ENCODE measurements at places on chromosomes 16 and 17.

DNA sequence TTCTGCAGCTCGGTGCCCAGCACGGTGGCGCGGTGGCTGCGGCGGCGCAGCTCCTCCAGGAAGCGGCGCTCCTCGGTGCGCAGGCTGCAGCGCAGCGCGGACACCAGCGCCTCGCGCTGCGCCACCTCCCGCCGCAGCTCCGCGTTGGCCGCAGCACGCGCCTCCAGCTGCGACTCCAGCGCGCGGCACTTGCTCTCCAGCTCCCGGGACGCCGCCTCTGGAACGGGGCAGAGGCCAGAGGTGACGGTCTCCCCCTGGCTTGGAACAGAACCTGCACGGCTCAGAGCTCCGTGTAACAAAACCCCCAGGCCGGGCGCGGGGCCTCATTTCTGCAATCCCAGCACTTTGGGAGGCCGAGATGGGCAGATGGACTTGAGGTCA, 13.2 kb upstream of the CLUH start:
- peak; percentile 57 for DNase-seq

GRCh38 chr16:27322858-27323780, 9.3 kb downstream of the IL4R start:
- no peak for DNase-seq

- DNase-seq = no peak
These were observed 114.7 kb downstream of the IRX5 start for GRCh38 chr16:55045329-55045728.

DNA sequence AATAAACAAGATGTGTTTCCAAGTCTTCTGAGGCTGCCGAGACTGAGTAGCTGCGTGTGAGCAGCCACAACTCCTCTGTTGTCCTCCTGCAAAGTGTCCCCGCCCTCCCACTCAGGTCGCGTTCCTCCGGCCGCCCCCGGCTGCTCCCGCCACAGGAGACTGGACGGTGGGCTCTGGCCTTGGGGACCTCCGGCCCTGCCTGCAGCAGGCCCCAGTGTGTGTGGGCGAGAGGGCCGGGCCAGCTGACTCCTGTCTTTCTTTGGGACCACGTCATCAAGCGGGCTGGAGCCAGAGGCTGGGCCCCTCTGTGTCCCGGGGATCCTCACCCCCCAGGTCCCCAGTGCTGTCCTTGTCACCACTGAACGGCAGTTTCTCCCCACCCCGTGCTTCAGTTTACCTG, 175.3 kb downstream of the NPIPB11 start:
- DNase-seq = no peak

DNA sequence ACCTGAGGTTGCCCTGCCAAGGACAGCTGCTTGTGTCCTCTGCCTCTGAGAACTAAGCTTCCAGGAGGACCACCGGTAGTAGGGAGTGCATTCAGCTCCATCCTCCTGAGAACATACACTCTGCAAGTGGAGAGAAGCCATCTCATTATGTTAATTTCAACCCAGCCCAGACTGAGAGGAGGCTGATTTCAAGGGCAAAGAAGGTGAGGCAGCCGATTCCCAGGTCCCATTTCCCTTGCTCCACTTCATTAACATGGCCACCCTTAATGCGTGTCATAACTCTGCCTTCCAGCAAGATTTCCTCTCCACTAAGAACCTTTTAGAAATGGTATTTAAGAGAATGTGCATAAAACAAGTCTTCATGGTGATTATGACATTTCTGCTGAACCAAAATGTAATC, 72.5 kb downstream of the CDH13 start:
- DNase-seq = no peak

- DNase-seq = peak; percentile 60
These were observed 112.0 kb upstream of the SMURF2 start for GRCh38 chr17:64773836-64774761.

DNA sequence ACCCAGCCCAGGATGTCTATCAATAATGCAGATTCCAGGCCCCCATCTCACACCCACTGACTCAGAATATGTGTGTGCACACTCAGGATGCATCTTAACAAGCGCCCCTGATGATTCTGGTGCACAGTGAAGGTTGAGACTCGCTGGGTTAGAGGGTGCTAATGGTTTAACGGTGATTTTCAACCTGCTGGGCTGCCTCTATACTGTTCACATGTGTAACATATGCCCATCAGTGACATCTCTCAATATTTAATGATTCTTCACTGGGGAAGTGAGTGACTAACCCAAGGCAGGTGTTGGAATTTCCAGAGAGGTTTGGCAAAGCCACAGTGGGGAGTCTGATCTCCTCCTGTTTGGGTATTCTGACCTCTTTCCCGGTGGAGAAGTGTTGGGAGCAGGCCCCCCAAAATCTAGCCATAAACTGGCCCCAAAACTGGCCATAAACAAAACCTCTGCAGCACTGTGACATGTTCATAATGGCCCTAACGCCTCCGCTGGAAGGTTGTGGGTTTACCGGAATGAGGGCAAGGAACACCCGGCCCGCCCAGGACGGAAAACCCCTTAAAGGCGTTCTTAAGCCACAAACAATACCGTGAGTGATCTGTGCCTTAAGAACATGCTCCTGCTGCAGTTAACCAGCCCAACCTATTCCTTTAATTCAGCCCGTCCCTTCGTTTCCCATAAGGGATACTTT, 4.1 kb upstream of the DOC2B start:
- no peak for DNase-seq

- no peak for DNase-seq
These were observed 6.3 kb downstream of the CCDC102A start for GRCh38 chr16:57530104-57530521.

DNA sequence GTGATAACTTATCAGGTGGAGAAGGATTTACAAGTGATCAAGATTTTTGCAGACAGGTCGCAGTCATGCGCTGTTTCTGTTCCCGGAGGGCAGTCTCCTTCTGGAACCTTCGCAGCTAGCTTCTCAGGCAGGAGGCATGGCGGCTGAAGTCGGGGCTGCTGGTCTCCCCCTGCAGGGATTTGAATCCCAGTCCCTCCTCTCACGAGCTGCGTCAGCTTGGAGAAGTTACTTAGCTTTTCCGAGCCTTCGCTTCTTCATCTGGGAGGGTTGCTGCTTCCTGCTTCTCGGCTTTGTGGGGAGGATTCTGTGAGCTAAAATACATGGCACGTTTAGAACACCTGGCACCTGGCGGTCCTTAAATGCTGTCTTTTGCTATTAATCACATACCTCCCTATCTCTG, 287.8 kb upstream of the FOXF1 start:
- no peak for DNase-seq

GRCh38 chr16:23868136-23868535, 32.4 kb downstream of the PRKCB start:
- no peak for DNase-seq

DNA sequence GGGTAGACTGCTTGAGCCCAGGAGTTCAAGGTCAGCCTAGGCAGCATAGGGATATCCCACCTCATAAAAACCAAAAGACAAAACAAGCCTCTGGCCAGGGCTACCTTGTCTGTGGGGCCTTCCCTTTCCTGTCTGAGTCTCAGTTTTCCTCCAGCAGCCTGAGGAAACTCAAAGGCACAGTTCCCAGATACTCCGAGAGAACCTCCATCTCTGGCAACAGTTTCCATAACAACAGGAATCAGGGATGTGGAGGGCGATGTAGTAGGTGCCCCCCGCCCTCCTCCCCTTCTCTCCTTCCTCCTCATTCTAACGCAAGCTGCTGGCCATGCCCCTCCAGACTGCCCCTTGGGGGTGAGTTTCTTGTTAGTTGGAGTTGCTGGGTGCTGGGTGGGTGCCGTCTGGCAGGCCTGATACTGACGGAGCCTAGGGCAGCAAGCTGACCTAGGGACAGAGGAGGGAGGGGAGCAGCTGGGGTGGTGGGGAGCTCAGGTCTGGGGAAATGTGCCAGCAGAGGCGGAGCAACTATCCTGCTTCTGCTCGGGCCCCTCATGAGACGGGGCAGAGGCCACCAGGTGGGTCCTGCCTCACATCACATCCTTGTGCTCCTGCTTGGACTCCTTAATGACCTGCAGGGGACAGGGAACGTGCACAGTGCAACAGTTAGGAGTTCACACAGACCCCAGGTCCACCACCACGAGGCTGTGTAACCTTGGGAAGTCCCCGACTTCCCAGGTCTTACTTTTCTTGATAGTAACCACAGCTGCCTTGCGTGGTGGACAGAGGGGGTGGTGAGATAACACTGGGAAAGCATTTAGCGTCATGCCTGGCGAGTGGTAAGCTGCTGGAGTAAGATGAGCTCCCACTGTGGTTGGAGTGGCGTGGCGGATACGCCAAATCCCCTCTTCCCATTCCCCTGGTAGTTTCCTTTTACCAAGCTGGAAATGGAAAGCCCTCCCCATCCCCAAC, 7.8 kb upstream of the EFTUD2 start:
- DNase-seq = no peak

DNA sequence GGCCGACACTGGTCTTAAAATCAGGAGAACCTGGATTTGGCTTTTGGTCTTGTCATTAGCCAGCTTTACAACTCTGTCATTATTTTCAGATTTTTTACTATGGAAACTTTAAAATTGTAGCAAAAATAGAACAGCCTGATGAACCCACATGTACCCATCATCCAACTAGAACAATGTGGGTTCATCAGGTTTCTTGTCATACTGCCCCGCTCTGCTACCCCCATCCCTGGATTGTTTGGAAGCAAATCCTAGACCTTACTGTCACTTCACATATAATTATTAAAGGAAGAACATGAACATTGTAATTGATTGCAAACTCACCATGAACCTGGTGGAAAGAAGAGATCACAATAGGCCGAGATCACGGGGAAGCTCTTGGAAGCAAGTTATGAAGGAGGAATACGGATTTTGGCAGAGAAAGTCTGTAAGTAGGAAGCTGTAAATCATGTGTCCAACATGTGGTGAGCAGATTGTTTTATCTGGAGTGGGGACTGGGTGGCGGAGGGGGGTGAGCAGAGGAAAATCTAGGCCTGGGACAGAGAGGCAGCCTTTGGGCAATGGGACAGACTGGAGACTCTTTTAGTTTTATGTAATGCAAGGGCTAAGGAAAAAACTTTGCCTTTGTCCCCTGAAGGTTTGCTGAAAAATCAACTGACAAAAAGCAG, 67.0 kb downstream of the PITPNC1 start:
- DNase-seq = no peak

DNA sequence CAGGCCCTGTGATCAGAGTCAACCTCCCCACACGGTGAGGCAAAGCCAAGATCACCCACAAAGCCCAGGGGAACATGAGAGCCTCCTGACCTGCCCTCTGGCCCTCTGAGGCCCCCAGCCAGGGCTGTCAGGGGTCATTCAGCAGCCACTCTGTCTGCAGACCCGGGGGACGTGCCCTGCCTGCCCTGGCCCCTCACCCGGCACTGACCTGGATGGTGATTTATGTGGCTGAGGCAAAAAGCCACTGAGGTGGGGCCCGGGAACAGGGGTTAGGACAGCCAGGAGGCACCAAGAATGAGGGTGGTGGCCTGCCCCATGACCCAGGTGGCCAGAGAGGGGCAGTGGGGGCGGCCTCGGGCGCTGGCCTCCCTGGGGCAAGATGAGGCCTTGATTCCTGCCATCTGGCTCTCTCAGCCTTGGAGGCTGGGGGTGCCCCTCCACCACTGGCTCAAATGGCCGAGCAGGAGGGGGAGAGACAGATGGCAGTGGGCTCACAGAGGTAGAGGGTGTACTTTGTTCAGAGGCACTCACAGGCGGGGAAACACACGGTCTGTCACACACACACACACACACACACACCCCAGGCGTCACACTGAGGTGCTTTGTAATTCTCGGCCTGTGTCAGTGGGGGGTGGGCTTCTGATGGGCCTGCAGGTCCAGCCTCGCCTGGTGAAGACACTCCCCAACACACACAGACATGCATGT, 174.0 kb upstream of the GSE1 start:
- no peak for DNase-seq

GRCh38 chr16:85722128-85722893, 28.6 kb downstream of the C16orf74 start:
- no peak for DNase-seq

GRCh38 chr16:78249832-78250231, 150.4 kb downstream of the WWOX start:
- no peak for DNase-seq

DNA sequence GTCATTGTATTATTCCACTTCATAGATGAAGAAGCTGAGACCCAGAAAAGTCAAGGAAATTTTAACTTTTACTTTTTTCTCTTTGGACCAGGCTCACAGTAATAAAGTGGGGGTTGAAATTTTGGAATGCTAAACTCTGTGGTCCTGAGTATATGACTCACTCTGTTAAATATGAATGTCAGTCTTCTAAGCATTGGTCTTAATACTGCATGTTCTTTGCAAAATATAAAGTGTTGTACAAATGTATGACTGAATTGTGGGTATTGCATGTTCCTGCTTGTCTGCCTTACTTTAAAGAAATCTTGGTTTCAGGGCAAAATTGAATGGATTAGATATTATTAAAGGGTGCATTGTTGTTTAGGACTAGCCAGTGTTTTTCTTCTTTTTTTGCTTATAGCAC, 950.8 kb upstream of the GOT2 start:
- DNase-seq = no peak

- no peak for DNase-seq
These were observed 7.4 kb downstream of the NAT9 start for GRCh38 chr17:74768763-74769114.

GRCh38 chr16:26963109-26963508, 103.6 kb upstream of the C16orf82 start:
- peak; percentile 64 for DNase-seq

DNA sequence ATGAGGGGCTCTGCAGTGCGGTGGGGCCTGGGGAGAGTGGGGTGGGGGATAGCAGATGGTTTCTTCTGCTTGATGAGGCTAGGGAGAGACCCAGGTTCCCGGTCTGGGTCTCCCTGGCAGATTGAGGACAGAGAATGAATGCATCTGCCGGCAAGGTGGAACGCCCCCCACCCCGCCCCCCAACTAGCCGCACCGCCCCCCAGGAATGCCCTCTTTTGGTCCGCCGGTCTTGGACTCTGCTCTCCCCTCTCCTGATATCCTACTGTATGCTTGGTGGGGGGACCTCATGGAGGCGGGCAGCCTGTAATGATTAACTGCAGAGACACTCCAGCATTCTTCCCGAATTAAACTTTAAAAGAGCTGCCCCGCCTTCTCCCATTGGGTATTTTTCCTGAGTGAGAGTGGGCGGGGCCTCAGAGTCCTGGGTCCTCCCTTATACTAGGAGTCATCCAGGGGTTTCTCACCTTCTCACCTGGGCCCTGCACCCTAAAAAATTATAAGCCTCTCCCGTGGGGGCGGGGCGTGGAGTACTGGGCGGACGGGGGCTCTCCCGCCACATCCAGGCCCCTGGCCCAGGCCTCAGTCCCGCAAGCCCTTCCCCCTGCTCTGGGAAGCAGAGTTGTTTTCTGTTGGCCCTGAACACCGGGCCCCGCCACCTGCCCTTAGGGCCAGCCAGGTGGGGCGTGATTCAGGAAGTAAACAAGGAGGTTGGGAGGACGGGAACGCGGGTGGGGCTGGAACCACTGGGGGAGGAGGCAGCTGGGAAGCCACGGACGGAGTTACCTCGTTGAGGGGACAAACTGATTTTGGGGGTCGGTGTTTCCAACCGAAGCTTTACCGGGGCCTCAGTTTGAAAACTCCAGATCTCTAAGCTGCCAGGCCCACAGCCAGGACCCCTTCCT, 1.5 kb downstream of the GRB7 start:
- no peak for DNase-seq

- DNase-seq = no peak
These were observed 21.4 kb downstream of the CCDC102A start for GRCh38 chr16:57514791-57515600.

Measured in NT2/D1 (cell line).